ENCODE measurements at places on chromosomes 5 and 9. TPM values are rescaled to one million over a fixed set of nuclear protein-coding genes. Genes with fewer than 3 reads are reported as not detected.

DND1 gene
- total RNA-seq: 0.94 TPM

NOXA1 gene
- total RNA-seq: not detected

GGTA1 gene
- 6.2 TPM for total RNA-seq

- no peak for DNase-seq
Measured at GRCh38 chr9:30522486-30522885, 1862.0 kb upstream of the ACO1 start.

CDH18 gene
- total RNA-seq: 18.8 TPM

EIF4E1B gene
- total RNA-seq: not detected

- no peak for DNase-seq
Measured at GRCh38 chr5:39815711-39816110, 390.9 kb upstream of the DAB2 start.

- no peak for DNase-seq
Measured at GRCh38 chr5:11069041-11069440, 308.0 kb upstream of the DAP start.

- DNase-seq: no peak
Measured at GRCh38 chr5:62268234-62268633, 37.8 kb upstream of the KIF2A start.

- no peak for DNase-seq
Measured at GRCh38 chr9:4550777-4551484, 60.7 kb downstream of the SLC1A1 start.

DNA sequence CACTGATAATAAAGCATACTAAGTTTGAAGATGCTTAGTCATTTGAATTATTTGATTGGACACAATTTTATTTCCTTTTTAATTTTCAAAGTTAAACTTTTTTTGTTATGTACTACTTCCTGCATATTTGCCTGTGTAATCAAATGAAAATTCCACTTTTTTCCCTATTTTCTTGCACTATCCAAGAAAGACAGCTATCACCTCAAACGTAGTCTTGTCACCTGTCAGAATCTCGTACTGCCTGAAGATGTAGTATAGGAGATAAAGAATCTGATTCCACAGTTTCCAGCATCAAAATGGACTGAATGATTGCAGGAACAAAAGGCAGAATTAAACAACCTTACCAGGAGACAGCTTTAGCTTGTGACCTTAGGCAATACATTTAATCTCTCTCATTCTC, 818.8 kb downstream of the MAT2B start:
- no peak for DNase-seq

- no peak for DNase-seq
Measured at GRCh38 chr5:101278011-101278687, 375.1 kb upstream of the ST8SIA4 start.

DNA sequence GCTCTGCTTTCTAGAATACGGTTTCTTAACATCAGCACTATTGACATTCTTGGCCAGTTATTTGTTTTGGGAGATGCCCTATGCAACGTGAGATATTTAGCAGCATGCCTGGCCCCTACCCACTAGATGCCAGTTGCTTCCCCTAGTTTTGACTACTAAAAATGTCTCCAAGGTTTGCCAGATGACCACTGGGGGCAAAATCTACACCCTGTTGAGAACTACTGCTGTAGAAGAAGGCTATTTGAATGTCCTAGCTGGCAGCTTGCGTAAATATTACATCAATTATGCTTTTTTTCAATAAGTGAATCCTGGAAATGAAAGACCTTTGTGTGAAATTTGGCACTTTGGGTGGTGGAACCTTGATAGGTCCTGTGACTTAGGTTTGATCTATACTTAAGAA, 5.0 kb downstream of the NCBP1 start:
- DNase-seq: no peak

DNA sequence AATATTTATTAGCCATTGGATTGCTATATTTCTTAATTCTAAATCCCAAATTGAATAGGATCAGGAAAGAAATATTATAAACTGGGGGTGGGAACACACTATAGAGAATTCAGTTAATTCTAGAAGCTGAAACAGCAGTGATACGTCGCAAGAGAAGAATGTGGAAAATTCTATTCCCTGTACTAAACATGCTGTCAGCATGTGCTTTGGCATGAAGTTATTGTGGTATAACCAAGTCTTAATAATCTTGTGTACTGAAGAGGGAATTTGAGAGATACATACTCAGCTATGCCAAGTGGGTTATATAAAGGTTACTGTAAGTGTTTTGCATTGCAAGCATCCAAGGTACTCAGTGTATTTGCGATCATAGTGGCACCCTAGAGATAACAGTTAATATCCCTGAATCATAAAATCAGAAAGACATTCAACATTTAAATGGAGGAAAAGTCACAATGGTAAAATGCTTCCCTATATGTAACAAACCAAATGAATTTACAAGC, 1492.9 kb upstream of the C9orf72 start:
- DNase-seq: no peak

DNA sequence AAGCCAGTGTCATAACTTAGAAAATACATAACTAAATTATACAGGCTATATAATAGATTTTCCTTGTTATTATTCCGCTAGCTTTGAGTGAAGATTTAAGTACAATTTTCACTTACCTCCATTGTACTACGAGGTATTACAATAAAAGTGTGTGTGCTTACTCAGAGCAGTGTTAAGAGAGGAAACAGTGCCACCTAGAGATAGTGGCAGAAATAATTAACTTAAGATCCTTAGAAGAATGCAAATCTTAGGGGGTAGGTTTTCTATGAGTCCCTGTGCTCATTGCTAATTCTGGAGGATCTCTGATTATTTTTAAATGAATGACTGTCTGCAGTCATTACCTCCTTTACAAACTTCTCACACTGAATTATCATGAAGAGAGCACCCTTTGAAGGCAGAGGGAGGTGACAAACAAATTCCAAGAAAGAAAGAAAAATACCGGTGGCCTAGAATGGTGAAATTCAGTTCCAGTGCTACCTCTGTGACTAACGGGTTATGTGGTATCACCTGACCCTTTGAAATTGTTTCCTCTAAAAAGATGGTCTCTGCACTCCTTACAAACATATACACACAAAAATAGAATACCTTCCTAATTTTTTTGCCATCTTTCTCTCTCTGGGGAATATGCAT, 379.8 kb downstream of the TRIM36 start:
- no peak for DNase-seq

ADAMTS2 gene
- total RNA-seq: 141 TPM

NTRK2 gene
- not detected for total RNA-seq

SMC5 gene
- 6.1 TPM for total RNA-seq

UIMC1 gene
- 56.9 TPM for total RNA-seq

- no peak for DNase-seq
Measured at GRCh38 chr9:30713243-30713642, 1671.2 kb upstream of the ACO1 start.

PCDHGA11 gene
- not detected for total RNA-seq

TTC23L gene
- not detected for total RNA-seq

- DNase-seq: no peak
Measured at GRCh38 chr5:91183743-91184142, 199.4 kb downstream of the ARRDC3 start.

TRPM3 gene
- not detected for total RNA-seq

GKAP1 gene
- 0.86 TPM for total RNA-seq

RABGAP1 gene
- total RNA-seq: 15.3 TPM

DNA sequence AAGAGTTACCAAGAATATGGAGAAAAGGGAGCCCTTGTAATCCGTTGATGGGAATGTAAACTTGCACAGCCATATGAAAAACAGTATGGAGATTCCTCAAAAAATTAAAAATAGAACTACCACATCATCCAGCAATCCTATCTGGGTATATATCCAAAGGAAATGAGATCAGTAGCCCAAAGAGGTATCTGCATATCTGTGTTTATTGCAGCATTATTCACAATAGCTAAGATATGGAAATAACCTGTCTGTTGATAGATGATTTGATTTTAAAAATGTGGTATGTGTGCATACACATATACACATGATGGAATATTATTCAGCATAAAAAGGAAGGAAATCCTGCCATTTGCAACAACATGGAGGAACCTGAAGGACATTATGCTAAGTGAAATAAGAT, 48.3 kb upstream of the EBF1 start:
- DNase-seq: no peak

SLC4A9 gene
- not detected for total RNA-seq

GRXCR2 gene
- not detected for total RNA-seq

SLC25A48 gene
- total RNA-seq: not detected

All from MG63 (cell line).